ENCODE measurements at places on chromosomes 13 and 19.

GRCh38 chr13:75225288-75226032 lies 256.5 kb downstream of the TBC1D4 start:
- DNase-seq: no peak

DNA sequence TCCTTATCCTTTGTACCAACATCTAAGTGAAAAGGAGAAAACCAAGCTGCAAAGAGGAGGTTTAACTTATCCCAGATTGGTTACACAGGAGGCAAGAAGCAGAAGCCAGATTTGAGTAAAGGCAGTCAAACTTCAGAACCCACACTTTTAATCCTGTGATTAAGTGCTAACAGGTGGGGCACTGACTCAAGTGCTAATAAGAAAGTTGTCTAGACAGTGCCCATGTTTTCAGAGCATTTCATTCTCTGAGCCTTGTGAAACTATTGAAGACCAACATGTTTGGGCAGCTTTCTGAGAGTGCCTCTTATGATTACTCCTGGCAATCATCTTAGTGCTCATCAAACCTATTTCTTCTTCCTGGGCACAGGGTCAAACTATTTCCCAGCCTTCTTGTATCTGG lies 380.8 kb downstream of the KCNRG start:
- no peak for DNase-seq

DNA sequence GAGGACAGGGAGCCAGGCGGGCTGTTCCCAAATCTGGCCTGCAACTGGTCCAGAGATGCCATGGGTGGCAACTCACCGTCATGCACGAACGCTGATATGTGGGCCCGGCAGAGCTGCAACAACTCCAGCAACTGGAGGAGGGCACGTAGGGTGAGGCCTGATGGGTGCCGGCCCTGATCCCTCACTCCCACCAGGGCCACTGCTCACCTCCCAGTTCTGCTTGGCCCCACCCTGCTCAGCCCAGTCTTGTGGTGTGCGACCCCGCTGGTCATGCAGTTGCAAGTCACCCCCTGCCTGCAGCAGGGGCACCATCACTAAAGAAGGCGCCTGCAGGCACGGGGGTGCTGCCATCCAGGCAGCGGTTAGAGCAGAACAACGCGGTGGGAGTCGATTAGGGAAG lies 16.9 kb downstream of the ARHGAP33 start:
- DNase-seq: no peak

- no peak for DNase-seq
Measured at GRCh38 chr13:69050696-69051095, 1056.9 kb upstream of the ATXN8OS start.

GRCh38 chr13:53075356-53076041 lies 46.9 kb downstream of the OLFM4 start:
- no peak for DNase-seq

DNA sequence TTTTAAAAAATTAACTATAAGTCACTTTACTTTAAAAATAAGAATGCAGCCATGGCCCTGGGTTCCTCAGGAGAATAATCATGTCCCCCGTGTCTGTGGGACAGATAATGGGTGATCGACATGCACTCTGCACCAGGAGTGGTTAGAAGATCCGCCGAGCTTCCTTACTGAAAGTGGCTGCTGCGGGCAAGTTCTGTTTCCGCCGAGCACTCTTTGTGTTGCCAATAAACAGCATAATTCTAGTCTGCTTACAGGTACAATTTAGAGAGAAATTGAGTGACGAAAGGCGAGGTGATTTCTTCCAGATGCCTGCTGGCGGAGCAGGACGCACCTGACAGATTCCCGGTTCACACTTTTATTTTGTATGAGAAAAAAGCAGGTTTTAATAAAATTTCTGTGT lies 139.0 kb downstream of the SOX1 start:
- DNase-seq: no peak

GRCh38 chr13:21344662-21345176 lies 114.4 kb downstream of the ZDHHC20 start:
- DNase-seq: no peak

DNA sequence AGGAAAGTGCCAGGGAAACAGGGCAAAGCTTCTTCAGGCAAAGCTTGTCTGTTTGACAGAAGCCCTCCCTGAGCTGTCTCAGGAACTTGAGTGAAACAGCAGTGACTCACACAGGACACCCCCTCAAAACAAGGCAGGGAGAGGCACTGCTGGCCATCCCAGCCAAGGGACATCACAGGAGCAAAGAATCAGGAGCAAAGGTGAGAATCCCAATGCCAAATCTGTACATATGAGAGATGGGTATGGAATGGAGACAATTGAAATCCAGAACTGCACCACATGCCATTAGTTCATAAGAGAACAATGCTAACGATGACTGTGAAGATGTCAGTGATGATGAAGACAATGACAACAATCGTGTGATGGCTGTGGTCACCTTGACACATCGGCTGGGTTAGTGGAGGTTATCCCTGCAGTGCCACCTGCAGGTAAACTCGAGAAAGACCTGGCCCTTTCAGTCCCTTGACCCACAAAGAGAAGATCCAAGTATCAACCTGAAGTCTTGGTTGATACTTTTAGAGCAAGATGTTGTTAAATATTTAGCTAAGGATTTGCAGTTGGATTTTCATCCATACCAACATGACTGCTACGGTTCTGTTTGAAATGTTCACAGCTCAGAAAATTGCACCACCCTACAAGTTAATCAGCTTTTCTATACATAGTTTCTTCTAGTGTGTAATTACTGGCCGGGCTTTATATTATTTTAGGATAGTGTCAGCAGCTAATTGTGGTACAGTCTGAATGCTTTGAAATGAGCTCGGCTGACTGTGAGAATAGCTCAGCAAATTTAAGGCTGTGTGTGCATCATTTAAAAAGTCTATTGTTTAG lies 42.0 kb upstream of the IPO5 start:
- no peak for DNase-seq

DNA sequence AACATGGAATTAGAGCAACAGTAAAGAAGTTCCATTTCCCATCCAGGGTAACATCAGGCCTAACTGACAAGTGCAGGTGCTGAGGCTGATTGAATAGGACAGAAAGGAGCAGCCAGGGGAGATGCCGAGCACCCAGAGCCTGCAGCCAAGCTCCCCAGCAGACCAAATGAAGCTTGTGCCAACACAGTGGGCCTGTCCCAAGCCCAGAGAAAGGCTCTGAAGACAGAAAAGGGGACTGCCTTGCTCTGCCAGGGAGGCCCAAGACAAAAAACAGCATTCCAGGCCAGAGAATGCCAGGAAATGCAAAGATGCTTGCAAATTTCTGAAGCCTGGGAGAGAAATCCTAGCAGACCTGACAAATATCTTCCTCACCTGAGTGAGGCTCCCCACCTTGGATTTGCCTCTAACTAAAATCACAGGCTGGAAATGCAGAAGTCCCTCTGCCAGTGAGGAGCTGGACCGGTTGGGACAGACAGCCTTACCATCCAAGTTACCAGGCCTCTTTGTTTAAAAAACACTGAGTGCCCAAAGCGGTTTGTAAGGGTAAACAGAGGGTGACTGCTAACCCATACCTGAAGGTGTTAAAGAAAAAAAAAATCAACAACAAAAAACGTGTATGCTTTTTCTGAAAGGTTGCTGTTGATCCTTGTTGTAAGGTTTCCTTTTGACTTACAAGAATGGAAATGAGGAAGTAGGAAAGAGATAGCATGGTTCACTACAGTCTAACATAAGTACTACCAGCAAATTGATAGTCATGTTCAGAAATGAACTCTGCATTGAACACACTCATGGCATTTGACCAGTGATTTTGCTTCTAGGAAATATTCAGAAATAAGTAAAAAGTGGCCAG lies 11.8 kb upstream of the HMGB1 start:
- no peak for DNase-seq

GRCh38 chr13:26042785-26043184 lies 9.0 kb downstream of the SHISA2 start:
- no peak for DNase-seq

DNA sequence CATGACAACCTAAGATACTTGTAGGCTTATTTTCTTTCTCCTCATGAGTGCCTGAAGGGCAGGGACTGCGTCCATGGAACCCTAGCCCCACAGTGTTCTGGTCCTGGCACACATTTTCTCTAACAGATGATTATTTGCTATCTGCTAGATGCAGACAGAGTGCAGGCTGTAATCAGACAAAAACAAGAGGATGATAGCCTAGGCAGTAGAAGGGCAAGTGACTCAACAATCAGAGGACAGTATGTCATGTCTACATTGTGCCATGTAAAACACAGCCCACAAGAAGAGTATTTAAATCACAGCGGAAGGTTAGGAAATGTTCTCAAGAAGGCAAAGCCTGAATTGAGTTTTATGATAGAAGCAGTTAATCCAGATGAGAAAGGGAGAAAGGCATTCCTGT lies 29.3 kb downstream of the MIPEP start:
- DNase-seq: no peak

DNA sequence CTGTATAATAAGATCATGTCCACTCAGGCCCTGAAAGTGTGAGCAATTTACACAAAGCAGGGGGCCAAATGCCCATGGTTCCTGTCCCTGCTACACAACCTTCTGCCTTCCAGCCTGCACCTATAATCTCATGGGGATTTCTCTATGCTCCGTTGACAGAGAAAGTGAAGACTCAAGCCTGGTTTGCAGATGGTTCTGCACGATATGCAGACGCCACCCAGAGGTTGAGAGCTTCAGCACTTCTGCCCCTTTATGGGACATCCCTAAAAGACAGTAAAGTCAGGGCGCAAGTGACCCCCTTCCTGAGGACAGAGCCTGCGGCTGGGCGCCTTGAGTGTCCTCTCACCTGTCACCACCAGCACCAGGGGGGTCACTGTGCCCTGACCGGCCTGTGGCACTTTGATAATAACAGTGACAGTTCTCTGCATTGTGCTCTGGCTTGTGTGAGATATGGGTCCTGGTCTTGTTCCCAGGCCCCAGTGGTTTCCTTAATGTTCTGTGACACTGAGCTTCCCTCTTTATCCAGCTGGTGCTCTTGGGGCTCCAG lies 15.1 kb downstream of the LILRA5 start:
- DNase-seq: no peak

DNA sequence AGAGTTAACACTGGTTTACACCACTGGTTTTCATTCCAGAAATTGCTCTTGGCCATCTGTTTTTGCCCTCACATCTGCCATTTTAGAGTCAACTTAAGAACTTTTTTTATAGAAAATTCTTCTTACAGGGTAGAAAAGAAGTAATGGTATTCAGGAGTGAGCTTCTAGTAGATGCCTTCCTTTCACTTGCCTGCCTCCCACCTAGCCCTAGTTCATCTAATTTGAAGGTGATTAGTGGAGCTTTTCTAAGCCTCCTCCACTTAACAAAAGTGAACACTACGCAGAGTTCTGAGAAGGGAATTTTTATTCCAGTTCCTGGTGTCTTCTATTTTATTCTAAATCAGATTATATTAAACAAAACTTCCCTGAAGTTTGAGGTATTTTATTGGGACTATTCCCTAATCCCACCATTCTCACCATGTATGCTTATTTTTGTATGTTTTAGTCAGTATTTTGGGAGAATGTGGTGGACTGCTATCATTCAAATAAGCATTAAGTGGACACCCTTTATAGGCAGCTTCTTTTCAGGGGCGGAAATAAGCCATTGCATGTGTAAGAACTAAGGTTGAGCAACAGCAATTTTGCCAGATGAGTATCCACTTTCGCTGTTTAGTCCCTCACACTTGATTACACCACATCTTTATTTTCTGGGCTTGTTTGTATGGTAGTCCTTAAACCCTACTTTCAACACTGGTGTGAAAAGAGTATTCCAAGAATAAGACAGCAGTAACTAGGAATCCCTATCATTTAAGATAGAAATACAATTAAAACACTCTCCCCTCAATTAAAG lies 156.9 kb downstream of the ENOX1 start:
- DNase-seq: no peak

DNA sequence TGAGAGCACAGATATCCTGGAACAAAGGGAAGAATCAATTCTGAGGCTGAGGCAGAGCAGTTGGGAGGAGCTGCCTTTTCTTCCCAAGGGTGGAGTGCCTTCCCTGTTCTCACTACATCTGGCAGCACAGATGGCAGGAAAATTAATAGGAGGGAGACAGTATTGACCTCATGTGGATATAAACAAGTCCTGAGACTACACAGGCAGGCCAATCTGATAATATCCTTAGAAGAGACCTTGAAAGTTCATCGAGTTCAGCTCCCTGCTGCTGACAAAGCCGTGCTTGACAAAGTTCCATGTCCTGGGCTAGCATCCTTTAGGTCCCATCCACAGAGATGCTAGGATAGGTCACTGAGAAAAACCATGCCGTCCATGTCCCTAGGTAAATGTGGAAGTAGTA lies 1451.5 kb downstream of the EFNB2 start:
- no peak for DNase-seq

- no peak for DNase-seq
Measured at GRCh38 chr13:94280845-94281244, 198.6 kb downstream of the DCT start.

GRCh38 chr13:50809133-50810090 lies 34.1 kb downstream of the DLEU7 start:
- no peak for DNase-seq

- DNase-seq: no peak
Measured at GRCh38 chr13:107324416-107325204, 756.7 kb upstream of the ARGLU1 start.

DNA sequence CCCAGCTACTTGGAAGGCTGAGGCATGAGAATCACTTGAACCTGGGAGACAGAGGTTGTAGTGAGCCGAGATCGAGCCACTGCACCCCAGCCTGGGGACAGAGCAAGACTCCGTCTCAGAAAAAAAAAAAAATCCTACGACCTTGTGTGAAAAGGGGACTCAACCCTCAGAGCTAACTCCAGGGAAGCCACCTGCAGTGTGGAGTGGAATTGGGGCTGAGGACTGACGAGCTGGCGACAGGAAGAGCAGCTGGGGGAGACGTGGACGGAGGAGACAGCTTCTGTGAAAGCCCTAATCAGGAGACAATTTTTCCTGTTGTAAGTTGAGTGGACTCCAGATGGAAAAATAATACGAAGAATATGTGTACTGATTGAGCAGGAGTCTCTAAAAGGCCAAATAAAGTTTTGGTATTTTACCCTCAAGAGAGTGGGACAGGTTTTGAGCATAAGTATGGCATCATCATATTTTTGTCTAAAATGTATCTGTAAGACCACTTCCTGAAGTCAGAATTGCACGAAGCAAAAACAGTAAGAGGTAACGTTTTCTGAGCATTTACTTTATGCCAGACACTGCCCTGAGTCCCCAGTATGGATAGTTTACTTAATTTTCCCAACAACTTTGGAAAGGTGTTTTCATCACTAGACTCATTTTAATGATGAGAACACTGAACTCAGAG lies 12.0 kb upstream of the LAIR1 start:
- DNase-seq: no peak

- no peak for DNase-seq
Measured at GRCh38 chr19:36099166-36099785, 11.7 kb upstream of the OVOL3 start.
